ENCODE measurements at places on chromosomes 6 and 20. TPM values are rescaled to one million over a fixed set of nuclear protein-coding genes. Genes with fewer than 3 reads are reported as not detected.

GRCh38 chr6:26437550-26437949, 2.8 kb upstream of the BTN3A3 start:
- DNase-seq: no peak

GRCh38 chr20:24470746-24471582, 1.5 kb downstream of the SYNDIG1 start:
- DNase-seq: no peak

DNA sequence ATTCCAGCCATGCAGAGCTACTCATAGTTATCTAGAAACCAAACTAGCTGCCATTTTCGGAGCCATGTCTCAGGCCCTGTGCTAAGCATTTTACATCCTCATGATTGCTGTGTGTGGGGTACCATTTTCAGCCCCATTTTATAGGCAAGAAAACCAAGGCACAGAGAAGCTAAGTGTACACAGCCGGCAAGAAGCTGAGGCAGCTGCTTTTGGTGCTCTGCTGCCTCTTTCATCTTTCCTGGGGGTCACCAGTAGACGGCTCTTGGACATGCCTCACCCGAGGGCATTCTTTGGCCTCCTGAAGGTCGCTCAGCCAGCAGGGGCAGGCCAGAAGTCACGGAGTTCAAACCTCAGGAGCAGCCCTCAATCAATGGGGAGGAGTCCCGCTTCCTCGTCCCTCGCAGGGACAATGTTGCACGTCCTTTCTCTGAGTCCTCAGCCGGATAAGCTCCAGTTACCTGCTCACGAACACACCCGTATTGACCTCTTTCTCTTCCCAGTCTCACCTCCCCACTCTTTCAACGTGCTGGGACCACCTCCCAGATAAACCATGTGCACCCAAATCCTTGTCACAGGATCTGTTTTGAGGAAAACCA, 82.6 kb upstream of the BLCAP start:
- DNase-seq: no peak

DNA sequence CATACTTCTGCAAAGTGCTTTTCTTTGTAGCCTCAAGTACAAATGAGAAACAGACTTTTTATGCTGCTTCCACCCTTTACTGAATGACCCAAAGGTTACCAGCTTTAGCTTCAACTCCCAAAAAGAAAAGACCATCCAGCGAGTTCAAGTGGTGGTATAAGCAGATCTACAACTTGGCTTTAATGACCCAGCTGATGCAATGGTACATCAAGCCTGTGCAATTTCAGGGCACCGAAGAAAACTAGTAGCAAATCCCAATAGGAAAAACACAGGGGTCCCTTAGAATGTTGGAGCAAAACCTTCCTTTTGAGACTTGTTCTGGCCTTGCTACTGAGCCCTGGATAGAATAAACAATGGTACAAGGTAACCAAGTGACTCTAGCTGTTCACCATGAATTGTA, 33.8 kb downstream of the STX7 start:
- DNase-seq: no peak

DNA sequence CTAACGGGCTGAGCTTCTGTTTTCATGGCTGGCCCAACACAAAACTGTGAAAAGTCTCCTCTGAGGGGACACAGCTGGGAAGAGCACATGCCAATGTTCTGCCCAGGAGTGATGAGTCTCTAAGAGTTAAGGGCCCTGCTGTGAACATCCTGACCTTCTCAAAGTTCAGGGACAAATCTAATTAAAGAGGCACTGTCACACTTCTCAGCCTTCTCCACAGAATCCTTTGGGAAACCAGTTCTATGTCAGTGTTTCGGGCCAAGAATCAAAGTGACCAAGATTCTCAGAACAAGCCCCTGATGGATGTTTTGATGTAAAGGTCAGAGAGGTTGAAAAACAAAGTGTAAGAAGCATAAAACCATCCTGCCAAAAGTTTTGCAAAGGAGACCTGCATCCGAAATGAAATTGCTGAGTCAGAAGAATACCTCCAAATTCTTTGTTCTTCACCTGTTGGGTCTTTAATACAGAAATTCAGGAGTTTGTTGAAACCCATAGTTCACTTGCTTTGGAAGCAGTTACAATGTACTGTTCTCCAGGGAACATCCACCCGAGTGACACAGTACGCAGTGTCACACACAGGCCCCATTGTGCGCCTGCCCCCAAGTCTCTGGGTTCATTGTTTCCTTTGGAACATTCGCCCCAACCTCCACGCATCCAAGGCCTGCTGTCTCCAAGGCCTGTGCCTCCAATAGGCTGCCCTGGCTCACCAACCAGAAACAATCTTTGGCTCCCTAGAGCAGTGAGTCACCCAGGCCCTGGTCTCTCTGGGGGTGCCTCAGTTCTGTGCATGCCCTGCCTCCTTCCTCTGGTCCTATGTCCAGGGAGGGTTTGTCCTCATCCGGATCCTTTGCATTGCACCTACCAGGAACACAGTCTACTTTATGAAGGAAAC, 65.5 kb upstream of the QKI start:
- DNase-seq: no peak

DNA sequence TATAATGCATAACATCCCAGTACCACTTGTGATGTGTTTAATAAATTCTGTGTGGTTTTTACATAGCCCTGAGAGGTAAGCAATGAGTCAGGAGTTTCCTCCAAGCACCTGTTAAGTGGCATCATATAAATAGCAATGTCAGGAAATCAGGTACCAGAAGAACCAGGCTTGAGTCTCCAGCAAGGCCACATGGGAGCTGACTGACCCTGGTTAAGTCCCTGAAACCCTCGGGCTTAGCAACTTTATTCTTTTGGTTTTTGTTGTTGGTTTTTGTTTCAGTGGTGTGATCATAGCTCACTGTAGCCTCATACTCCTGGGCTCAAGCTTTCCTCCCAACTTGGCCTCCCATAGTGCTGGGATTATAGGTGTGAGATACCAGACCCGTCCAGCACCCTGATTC, 70.0 kb downstream of the PTPRT start:
- DNase-seq: no peak

DNA sequence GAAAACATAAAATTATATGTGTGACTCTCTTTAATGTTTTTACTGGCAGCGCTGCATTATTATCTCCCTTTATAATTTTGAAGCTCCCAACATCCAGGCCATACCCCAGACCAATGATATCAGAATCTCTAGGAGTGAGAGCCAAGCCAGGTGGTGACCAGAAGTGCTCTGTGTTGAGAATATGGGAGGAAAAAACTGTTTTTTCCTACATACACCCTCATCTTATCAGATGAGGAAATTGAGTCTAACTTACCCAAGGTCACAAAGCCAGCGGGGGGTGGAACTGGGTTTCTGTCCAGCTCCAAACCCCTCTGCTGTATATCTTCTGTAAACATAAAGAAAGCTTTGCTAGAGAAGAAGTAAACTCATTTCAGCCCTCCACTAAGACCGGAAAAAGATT, 42.5 kb downstream of the LY86 start:
- DNase-seq: no peak

- no peak for DNase-seq
Measured at GRCh38 chr6:49539102-49539501, 11.4 kb upstream of the C6orf141 start.

DNA sequence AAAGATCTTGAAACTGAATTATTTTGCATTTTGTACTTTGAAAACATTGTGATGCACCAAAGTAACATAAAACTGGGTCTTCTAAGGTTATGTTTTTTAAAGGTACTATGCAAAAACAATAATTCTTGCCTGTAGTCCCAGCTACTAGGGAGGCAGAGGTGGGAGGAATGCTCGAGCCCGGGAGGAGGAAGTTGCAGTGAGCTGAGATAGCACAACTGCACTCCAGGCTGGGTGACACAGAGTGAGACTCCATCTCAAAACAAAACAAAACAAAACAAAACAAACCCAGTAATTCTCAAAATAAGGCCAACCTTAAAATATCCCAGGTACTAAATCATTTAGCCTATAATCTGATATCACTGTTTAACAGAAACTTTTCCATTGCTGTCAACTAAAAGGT, 269.6 kb downstream of the KHDC1L start:
- DNase-seq: no peak

DNA sequence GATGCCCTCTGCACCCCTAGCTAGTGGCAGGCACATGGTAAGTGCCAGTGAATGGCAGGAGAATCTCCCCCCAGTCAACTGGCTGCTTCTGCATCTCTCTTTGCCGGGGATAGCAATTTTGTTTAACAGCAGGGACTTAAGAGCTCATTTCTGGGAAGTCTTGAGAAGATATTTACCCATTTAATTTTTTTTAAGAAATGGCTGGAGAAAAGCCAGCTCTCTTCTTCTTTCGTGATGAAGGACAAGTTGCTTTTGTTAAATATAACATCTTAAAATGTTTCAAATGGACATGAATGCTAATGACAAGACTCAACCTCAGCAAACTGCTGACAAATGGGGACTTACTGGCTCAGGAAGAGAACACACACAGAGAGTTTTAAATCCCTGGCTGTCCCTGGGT, 55.0 kb upstream of the IYD start:
- DNase-seq: no peak

DNA sequence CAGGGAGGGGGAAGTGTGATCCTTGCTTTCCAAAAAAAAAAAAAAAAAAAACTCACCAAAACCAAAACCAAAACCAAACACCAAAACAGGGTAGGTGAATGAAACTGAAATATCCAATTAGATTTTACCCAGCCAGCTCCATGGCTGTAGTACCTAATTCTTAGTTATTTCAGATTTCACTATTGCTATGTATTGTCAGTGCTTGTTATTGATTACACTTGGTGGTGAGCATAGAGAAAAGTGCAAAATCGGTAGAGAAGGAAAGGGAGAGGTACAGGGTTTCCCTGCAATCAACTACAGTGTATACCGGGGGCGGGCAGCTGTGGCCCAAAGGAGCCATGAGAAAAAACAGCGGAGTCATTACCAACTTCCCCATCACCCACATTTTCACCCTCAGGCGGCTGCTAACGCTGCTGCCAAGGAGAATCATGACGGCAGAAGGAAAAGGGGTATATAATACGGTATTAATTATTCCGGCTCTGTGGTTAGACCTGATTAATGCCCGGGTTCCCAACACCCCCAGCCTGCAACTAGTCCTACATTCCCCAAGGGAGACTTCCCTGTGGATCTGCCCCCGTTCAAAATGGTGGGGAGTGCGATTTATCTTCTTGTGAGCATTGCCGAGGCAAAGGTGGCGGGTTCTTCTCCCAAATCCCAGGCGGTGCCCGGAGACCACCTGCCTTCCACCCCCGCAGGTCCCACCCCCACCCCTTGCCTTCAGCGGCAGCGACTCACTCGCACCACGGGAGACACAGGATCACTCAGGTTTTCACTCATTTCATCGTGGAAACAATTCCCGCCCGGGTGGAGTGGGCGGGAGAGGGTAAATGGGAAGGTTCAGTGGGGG, at the start of gene C6orf62:
Gene C6orf62, minus strand, starts transcription at position 30 of the 847 bp plus-strand sequence. CDS start 486 bp downstream, outside the sequence.
- no peak for DNase-seq

DNA sequence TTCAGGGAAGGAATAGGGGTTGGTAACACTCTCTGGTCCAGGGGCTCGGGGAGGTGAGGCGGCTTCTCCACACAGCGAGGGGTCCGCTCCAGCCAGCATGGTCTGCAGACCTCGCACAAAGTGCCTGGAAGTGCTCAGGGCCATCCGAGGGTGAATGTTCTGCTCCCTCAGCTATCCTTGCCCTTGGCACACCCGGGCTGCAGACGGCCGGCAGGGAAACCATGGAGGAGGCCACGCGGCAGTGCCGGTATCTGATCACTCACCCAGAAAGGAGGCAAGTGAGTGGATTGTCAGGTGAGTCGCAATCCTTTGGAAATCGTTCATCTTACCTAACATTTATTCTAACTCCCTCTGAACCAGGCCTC, 62.0 kb downstream of the DLL1 start:
- no peak for DNase-seq

- DNase-seq: no peak
Measured at GRCh38 chr6:53731866-53732636, 62.8 kb upstream of the LRRC1 start.

DNA sequence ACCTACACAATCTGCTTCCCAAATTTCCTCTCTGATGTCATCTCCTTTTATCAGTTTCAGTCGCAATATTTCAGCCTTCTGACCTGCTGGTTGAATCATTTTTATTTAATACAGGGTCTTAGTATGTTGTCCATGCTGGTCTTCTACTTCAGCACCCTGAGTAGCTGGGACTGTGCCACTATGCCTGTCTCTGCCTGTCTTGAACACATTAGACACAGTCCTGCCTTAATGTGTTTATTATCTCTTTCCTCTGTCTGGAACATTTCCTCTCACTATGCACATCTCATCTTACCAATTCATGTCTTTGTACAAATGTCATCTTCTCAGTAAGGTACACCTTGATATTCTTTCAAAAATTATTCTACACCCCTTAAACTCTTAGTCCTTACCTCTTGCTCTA, 106.5 kb downstream of the THEMIS start:
- DNase-seq: no peak

DNA sequence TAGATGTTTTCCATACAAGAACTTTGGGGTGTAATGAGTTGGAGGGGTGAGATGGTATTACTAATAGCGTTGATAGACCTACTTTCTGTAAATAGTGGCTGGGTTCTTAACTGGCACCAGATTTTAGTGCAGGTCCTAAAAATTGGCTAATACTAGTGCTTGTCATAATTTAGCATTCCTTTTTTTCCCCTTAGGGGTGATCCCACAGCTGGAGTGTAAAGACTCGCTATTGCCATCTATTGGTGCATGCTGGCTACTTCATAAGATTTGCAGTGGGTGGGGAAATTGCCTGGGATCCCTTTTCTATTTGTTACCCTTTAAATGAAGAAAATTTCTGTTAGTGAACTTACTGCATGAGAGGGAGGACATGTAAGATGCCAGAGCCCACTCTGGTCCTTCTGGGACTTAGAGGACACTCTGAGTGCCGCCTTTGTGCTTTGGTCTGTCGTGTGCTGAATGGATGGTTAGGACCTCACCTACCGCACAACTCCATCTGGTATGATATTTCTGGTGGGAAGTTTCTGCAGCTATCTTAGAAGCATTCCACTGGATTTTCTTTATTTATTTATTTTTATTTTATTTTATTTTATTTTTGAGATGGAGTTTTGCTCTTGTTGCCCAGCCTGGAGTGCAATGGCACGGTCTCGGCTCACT, 195.5 kb downstream of the JARID2 start:
- DNase-seq: peak; percentile 46

DNA sequence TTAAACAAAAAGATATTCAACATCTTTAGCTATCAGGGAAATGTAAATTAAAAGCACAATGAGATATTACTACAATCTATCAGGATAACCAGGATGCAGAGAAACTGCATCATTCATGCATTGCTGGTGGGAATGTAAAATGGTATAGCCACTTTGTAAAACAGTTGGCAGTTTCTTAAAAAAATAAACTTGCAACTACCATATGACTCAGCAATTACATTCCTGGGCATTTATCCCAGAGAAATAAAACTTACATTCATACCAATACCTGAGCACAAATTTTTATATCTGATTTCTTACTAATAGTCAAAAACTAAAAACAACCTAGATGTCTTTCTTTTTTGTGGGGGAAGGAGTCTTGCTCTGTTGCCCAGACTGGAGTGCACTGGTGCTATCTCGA, 190.3 kb upstream of the TAB2 start:
- DNase-seq: no peak

DACT2 gene
- total RNA-seq: 3.2 TPM

NFATC2 gene
- total RNA-seq: 3.4 TPM

SPAG4 gene
- 32.7 TPM for total RNA-seq

MCHR2 gene
- not detected for total RNA-seq

CENPQ gene
- total RNA-seq: 0.88 TPM

COX4I2 gene
- not detected for total RNA-seq

ENPP5 gene
- 5.8 TPM for total RNA-seq

ITPR3 gene
- 10.4 TPM for total RNA-seq

PRPH2 gene
- 1.8 TPM for total RNA-seq

SLC22A2 gene
- not detected for total RNA-seq

SLC16A10 gene
- 31.8 TPM for total RNA-seq

EMILIN3 gene
- not detected for total RNA-seq
